ENCODE measurements at places on chromosomes 2 and 18.

DNA sequence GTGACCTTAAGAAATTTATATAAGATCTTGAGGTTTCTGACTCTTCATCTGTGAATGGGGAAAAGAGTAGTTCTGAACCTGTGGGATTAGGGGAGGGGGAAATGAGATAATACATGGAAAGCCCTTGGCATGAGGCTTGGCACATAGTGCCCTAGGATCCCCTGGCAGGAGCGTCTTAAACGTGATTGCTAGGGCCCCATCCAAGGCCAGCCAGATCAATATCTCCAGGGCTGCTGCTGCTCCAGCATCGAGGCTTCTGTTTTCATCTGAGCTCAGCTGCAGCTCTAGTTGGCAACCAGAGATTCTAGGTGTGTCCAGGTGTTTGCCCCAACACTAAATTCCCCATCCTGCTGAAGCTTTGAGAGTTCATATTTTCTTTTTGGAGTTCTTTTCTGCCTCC lies 71.0 kb downstream of the IL1R2 start:
- no peak for DNase-seq

GRCh38 chr18:22667616-22668422 lies 250.1 kb upstream of the CTAGE1 start:
- peak; percentile 88 for DNase-seq

GRCh38 chr2:229728370-229728769 lies 14.0 kb upstream of the DNER start:
- peak; percentile 17 for DNase-seq

- no peak for DNase-seq
These were observed 65.4 kb downstream of the PID1 start for GRCh38 chr2:229205704-229206103.

DNA sequence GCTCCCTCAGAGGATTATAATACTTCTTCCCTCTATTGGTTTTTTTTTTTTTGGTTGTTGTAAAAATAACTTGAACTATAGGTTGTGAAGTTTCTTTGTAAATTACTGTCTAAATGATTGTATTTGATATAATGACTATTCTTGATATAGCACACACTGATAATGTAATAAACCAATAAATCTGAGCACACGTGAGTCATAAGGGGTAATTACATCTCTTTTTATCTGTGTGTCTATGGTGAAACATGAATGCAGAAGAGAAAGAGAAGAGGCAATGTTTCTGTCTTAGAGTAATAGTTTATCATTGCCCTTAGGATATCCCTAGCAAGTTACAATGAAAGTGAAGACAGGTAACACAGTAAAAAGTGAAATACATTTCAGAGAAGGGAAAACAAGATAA lies 64.1 kb upstream of the RAPGEF4 start:
- peak; percentile 20 for DNase-seq

GRCh38 chr2:106705877-106706276 lies 180.1 kb downstream of the ST6GAL2 start:
- DNase-seq: no peak

DNA sequence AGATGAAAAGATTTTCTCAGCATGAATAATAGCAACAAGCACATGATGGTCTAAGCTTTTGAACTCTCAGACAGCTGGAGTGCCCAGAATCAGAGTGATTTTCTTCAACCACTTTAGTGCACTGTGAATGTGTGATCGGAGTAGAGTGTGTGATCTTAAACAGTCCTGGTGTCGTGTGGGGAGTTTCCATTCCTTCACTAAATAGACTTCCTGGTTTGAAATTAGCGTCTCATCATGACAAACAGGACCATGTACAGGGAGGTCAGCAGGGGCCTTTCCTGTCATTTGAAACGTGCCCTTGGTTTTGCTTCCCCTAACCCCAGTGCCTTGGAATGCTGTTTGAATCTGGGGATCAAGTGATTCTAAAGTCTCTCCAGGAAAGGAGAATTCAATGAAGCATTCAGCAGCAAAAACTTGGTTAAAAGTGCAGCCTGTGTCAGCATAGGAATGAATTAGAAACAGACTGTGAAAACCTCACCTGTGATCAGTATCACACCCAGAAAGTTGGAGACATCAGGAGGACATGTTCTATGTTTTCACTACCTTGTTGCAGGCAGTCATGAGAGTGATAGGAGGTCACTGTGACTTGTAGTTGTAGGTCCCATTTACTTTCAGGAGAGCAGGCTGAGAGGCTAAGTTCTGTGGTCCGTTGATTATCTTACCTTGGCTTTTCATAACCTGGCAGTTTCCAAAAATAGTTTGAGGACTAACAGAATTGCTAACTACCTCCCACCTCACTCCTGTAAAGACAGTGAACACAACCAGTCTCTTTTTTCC lies 400.3 kb downstream of the MTX2 start:
- peak; percentile 32 for DNase-seq

GRCh38 chr2:137507237-137507636 lies 457.0 kb upstream of the HNMT start:
- no peak for DNase-seq

DNA sequence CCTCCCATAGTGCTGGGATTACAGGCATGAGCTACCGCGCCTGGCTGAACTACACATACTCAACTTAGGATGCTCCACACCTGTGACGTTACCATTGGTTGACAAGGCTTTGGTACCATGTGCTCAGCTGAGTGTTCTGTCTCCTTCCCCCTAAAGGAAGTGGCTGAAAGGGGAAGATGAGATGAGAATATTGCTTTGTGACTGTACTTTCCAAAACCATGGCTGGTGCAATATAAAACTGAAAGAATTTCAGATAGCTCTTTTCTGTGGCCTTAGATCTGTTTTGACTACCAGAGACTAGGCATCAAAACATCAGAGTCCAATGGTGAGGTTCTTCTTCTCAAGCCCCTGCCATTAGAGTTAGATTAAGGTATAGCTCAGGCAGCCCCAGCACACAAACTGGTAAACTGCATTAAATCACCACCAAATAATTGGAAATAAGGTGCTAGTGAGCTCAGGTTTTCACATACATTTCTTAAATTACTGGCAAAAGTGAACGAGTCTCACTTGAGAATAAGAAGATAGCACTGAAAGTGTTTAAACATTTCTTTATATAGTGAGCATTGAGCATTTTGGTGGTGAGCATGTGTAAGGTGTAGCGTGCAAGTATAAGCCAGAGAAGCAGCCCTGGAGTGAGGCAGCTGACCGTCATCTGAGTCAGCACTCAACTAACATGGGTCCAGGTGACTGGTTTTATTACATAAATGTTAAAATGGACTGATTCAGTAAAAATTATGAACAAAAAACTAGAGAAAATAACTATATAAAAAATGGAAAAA lies 113.5 kb upstream of the FZD5 start:
- DNase-seq: no peak

Measured in GM23248 (cell line).